ENCODE measurements at places on chromosomes 12 and 14. TPM values are rescaled to one million over a fixed set of nuclear protein-coding genes. Genes with fewer than 3 reads are reported as not detected.

DNA sequence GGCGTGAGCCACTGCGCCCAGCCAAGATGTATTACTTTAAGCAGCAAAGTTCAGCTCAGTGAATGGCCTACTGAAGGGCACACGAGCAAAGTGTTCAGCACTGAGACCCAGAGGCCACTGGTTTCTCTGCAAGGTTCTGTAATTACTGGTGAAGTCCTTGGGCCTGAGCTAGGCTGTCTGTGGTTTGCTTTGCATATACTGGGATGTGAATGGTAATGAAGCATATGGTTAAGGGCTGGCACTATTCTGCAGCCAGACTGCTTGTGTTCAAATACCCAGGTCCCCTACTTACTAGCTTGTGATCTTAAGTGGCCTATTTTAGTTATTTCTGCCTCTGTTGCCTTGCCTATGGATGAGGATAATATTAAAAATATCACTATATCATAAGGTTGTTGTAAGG, 72.0 kb downstream of the LLPH start:
- H3K4me1 ChIP-seq, result peaks cover 11% of the 10 kb centered on the region
- no peaks in the 10 kb centered on the region for H3K36me3 ChIP-seq
- no peak for DNase-seq
- H3K27ac ChIP-seq, result no peak overlapping the region

GRCh38 chr12:16939871-16940306, 333.9 kb upstream of the LMO3 start:
- no peak overlapping the region for H3K27ac ChIP-seq
- no peaks in the 10 kb centered on the region for H3K4me1 ChIP-seq
- DNase-seq, result peak; percentile 77
- no peaks in the 10 kb centered on the region for H3K36me3 ChIP-seq
- H3K4me3 ChIP-seq, result no peak overlapping the region

- H3K4me1 ChIP-seq, result no peaks in the 10 kb centered on the region
- no peak overlapping the region for H3K4me3 ChIP-seq
- no peaks in the 10 kb centered on the region for H3K36me3 ChIP-seq
- H3K27ac ChIP-seq, result no peak overlapping the region
Measured at GRCh38 chr12:98369581-98369980, 145.8 kb upstream of the TMPO start.

DNA sequence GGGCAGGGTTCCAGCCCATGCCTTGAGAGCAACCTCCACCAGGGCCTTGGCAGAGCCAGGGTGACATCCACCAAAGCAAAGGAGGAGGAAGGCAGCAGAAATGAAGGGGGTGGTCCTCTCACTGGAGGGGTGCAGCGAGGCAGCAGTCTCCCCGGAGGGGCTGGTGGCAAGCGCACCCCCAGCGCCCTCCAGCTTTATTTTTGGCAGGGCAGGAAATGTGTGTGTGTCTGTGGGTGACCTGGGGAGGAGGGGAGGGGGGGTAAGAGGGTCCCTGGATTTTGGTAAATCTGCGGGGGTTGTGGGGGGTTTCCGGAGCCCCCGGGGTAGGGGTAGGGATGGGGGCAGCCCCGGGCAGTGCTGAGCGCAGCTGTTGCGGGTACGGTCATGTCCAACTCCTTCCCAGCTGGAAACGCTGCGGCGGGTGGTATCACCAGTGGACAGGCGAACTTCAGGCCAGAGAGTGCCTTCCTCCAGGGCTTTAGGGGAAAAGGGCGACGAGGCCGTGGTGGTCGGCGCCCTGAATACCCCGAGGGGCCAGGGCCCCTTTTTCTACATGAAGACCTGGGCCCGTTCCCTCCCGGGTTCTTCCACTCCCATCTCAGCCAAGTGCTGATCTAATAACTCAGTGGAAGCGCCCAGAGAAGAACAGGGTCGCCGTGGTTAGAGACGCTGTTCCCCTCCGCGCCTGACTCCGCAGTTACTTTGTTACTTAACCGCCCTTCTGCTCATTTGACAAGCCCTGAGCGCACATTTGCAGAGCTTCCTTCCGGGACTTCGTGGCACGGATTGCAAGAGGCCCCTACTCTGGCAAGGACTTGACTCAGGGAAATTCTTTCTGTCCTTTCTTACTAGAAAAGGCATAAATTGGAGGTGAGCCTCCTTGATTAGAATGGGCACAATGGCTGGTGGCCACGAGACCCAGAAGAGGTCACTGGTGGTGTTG, 55.2 kb downstream of the FOS start:
- DNase-seq, result peak; percentile 42
- H3K4me1 ChIP-seq, result peaks cover 17% of the 10 kb centered on the region
- no peak overlapping the region for H3K27ac ChIP-seq

DNA sequence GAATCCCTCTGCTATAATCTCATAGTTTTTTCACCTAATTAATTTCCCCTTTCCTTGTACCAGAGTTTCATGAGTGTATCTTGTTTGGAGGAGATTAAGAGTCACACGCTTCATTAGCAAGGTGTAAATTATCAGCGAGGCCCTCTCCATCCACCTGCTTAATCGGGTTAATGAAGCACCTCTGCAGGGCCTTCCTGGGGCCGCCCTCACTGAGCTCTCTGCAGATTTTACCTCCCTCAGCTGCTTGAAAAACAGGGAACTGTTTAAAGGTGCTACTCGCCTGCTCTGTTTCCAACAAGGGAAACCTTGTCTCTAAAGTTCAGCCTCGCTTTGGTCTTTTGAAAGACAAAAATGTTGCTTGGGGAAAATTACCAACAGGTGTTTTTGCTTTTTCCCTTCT, 35.8 kb downstream of the OTX2 start:
- no peaks in the 10 kb centered on the region for H3K27me3 ChIP-seq
- no peaks in the 10 kb centered on the region for H3K36me3 ChIP-seq
- DNase-seq, result no peak
- no peak overlapping the region for H3K4me3 ChIP-seq

DNA sequence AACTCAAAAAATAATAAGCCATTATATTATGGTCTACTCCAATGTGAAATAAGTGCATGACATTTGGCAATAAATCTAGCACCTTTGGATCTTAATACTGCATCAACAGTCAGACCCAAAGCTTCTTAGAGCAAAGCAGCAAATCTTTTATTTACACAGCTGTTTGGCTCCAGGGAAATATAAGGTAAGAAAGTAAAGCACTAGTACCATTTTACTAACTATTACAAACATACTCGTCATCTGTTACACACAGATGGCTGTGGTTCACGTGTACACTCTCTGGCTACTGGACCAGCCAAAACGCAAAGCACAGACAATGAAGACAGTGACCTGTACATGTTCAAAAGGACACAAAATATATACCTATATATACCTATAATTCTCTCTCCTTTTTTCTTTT, 2.8 kb downstream of the FGD6 start:
- H3K4me1 ChIP-seq, result peaks cover 17% of the 10 kb centered on the region
- no peak for DNase-seq
- H3K27me3 ChIP-seq, result no peaks in the 10 kb centered on the region
- no peak overlapping the region for H3K27ac ChIP-seq
- H3K4me3 ChIP-seq, result no peak overlapping the region

DNA sequence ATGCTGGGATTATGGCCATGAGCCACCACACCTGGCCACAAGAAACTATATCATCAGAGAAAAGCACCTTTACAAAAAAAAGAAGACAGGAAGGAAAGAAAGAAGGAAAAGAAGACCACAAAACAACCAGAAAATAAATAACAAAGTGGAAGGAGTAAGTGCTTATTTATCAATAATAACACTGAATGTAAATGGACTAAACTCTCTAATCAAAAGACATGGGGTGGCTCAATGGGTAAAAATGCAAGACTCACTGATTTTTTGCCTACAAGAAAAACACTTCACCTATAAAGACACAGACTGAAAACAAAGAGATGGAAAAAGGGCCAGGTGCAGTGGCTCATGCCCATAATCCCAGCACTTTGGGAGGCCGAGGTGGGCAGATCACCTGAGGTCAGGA, 65.7 kb downstream of the MAPKAPK5 start:
- DNase-seq, result no peak
- H3K4me3 ChIP-seq, result no peak overlapping the region
- H3K27me3 ChIP-seq, result no peaks in the 10 kb centered on the region
- no peak overlapping the region for H3K27ac ChIP-seq
- H3K36me3 ChIP-seq, result no peaks in the 10 kb centered on the region

Gene OR4E2
- not detected for total RNA-seq

Gene RASAL1
- not detected for total RNA-seq

Gene TSPAN11
- total RNA-seq, result 0.76 TPM

Gene LYZ
- total RNA-seq, result not detected

Gene IFNG-AS1
- not detected for total RNA-seq

Gene MYO1H
- total RNA-seq, result not detected

Gene SPIC
- total RNA-seq, result not detected
